ENCODE measurements at places on chromosomes 3 and 15.

GRCh38 chr3:125238759-125239158 is 26.2 kb upstream of the SLC12A8 start:
- DNase-seq = no peak

GRCh38 chr15:68311859-68312557 is 34.5 kb downstream of the FEM1B start:
- DNase-seq = no peak

GRCh38 chr3:126166009-126166408 is 14.4 kb downstream of the ALDH1L1 start:
- no peak for DNase-seq

DNA sequence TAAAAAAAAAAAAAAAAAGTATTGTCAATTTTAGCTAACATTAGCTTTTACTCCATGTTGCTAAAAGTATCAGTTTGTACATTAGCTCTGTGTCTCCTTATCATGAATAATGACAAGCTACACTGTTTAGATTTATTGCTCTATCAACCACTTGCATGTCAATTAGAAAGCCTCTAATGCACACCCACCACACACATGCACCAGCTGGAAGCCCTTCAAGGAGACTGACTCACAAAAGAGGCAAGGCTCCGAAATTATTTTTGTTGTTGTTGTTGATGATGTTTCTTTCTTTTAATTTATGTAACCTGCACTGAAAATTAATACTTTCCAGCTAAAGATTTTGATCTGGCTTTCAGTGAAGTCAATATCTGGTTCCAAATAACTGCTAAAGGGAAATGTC is 71.5 kb downstream of the ETFA start:
- no peak for DNase-seq

DNA sequence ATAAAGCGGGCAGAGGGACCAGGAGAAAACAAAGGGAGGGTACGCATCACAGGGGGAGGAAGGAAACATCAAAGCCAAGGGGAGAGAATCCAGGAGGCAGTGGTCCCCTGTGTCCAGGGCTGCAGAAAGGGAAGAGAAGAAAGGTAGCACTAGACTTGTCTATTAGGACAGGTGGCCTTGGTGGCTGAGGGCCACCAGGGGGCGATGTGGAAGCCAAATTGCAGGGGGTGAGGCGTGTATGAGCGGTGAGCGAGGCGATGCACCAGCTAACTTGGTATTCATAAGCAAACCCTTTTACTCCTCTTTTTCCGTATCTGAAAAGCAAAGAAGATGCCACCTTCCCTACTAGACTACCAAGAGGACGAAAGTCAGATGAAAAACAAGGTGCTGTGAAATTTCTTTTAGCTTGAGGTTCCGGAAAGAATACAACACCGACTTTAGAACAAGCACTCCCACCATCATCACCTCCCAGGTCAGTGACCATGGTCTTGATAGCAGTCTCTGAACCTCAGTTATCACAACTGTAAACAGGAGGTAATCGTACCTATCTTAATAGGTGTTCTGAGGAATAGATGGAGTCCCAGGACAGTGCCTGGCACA is 654.4 kb upstream of the ADAMTS9 start:
- DNase-seq = no peak

- no peak for DNase-seq
These were observed 14.4 kb upstream of the MITF start for GRCh38 chr3:69724722-69725435.

- DNase-seq = peak; percentile 7
These were observed 44.2 kb downstream of the ZMAT3 start for GRCh38 chr3:179027326-179027900.

DNA sequence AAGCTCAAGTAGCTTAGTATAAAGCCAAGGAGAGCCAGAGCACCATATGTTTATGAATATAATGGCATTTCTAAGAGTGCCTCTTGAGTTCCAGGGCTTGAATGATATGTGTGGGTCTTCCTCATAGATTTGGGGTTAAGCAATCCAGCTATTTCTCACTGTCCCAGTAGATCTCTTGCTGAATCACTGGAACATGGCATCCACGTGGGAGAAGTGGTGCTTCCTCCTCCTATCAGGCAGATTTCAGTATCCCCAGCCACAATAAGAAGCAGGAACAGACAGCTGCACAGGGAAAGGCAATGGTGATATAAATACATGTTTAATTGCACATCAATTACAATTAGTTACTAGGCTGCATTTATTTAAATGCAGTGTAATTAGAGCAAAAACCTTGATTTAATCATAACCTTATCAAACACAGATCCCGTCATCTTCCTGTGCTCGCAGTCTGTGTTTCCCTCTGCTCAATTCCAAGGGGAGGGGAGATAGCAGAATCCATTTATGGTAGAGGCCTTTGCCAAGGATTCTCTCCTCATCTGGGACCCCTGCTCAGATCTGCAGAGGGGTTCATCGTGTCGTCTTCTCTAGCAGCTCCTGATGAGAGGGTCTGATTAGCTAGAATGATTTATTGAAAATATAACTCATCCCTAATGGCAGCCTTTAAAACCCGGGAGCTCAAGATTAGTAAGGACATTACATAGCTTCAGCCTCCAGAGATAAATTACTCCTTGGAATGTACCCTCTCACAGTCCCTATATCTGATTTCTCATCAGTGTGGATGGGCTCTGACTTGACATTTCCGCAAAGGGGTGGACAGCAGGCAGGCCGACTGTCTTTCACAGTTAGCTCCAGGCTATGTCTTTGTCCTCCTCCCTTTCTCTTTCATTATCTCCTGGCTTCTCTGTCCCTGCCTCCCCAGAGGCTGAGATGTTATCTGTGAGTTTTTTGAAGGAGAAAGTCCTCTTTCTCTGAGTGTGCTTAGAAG is 775.9 kb downstream of the AGBL1 start:
- no peak for DNase-seq

DNA sequence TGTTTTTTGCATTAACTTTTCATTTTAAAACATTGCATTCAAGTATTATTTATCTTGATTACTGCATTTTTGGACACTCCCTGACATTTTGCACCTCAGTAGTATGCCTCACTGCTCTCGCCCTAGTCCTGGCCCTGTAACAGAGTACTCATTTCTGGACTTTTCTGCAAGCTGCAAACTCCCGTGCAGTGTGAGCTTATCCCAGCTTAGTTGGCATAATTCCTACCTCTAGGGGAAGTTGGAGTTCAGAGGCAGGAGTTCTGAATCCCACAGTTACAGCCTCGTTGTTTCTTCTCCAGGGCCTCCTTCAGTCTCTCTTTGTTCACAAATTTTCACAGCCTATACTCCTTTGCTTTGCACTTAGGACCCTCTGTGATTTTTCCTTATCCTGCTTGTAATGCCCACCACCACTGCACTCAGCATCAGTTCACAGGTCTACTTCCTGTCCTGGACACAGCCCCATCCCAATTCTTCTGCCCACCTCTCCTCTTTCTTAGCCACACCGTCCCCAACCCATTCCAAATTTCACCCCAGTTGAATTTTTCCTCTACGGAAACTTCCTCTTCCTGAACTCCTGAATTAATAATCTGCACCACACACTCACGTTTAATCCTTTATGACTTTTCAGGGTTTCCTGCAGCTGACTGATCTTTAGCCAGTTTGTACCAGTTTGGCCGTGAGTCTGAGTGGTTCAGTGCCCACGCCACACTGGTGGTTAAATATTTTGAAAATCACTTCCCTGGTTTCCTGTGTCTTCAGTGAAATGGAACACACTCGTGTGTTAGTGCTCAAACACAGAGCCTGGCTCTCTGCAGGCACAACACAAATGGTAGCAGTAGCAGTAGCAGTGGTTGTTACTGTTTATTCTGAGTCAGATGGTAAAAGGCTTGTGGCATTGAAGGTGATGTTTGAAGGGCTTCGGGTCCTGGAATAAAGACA is 6.3 kb upstream of the CTSH start:
- DNase-seq = no peak

DNA sequence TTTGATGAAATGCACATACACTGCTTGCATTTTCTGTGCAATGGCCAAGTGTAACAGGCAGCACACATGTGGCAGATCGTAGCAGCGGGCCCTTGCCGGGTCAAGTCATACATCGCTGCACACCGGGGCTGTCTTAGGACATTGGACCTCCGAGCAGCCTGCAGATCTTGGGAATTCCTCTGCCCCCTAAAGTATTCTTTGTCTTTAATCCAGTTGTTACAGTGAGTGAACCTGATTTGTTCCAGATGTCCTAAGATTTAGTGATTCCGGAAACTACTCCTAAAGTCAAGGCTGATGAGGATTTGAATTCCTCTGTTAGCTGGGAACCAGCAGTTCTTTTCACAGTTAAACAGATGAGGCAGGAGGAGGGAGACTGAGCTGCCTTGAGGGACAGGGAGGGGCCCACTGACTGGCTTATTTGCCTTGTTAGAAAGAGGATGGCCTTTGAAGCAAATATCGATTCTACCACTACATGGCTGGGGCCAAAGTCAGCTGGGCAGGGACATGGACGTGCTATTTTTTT is 190.7 kb upstream of the CTDSPL start:
- DNase-seq = no peak
